ENCODE measurements at places on chromosomes 3 and 15. TPM values are rescaled to one million over a fixed set of nuclear protein-coding genes. Genes with fewer than 3 reads are reported as not detected.

Gene SEMA5B
- total RNA-seq = not detected

Gene HIGD2B
- not detected for total RNA-seq

Gene PPP1R14D
- not detected for total RNA-seq

Gene UNC45A
- 109 TPM for total RNA-seq

Gene ABHD17C
- total RNA-seq = 8.6 TPM

Gene CAPN3
- total RNA-seq = 0.96 TPM

Gene SPTBN5
- 15.2 TPM for total RNA-seq

Gene SYNPR
- not detected for total RNA-seq

Gene LSAMP
- 0.10 TPM for total RNA-seq

Gene TYRO3
- 9.3 TPM for total RNA-seq

Gene KIF7
- total RNA-seq = 3.9 TPM

Gene SLC28A2
- not detected for total RNA-seq

Gene ABI3BP
- 44.4 TPM for total RNA-seq

Gene GOLGA6L7
- total RNA-seq = not detected

Gene CPN2
- not detected for total RNA-seq

Gene MYLK
- 22.5 TPM for total RNA-seq

Gene MESP2
- 0.19 TPM for total RNA-seq

Gene RPP14
- total RNA-seq = 16.0 TPM

Gene STAC
- total RNA-seq = 0.57 TPM

Gene ITGB5
- 88.8 TPM for total RNA-seq

Gene SYNM
- 5.6 TPM for total RNA-seq

Gene C3orf52
- total RNA-seq = 6.4 TPM

Gene ITPR1
- total RNA-seq = 22.5 TPM

Gene AMIGO3
- 0.98 TPM for total RNA-seq

Gene SSUH2
- total RNA-seq = 0.10 TPM

Gene PCBP4
- 30.8 TPM for total RNA-seq

Data from vein endothelial cell (primary cell).